ENCODE measurements at places on chromosomes 1 and 21.
A peak's percentile ranks its signal among the peaks of the same experiment; 100 is the strongest.

DNA sequence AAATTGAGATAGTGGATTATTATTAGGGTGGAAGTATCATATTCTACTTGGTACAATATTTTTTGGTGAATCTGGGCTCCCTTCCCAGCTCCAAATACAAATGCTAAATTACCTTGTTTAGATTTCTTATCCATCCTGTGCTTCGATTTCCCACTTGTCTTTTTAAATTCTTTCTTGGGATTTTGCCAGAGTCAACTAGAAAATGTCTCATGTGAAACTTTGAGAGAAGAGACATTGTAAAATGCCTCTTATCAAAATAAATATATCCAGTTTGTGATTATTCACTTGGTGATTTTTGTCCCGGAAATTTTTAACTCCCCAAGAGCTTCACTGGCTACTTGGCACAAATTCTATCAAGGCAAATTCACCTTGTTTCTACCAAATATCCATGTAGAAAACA lies 202.0 kb downstream of the FMN2 start:
- no peak for DNase-seq

DNA sequence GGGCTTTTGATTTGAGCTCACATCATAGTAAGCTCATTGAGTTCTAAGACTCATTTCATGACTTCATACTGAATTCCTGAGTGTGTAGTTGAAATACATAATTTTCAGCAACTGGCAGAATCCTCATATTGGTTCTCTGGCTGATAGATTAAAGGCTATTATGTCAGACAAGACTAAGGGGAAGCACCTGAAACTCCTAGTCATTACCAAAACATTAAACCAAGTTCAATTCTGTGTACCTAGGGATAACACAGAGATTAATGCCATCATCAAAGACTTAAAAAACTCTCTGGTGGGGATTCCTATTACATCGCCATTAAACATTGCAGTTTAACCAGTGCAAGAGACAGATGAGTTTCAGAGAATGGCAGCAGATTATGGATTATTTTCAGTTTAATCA lies 339.1 kb downstream of the PTPRC start:
- no peak for DNase-seq

GRCh38 chr21:37828556-37828955 lies 87.7 kb downstream of the KCNJ6 start:
- DNase-seq, result no peak

DNA sequence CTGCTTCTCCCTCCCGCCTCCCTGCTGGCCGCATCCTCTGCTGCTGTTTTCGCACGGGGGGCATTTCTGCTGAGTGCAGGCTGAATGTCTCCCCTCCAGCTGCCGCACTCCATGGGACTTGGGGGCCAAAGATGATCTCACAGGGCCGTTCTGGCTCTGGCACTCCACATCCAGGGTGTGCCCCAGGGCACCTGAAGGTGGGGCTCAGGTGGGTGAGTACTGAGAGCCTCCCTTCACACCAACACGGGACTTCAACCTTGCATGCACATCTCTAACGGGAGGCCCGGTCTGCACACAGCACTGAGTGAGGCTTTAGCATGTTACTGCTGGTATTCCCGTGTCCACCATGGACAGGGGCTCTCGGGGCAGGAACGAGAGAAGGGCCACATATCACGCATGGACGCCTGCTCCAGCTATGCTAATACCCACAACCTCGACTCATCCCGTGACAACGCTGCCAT lies 88.9 kb downstream of the DMRTB1 start:
- no peak for DNase-seq

DNA sequence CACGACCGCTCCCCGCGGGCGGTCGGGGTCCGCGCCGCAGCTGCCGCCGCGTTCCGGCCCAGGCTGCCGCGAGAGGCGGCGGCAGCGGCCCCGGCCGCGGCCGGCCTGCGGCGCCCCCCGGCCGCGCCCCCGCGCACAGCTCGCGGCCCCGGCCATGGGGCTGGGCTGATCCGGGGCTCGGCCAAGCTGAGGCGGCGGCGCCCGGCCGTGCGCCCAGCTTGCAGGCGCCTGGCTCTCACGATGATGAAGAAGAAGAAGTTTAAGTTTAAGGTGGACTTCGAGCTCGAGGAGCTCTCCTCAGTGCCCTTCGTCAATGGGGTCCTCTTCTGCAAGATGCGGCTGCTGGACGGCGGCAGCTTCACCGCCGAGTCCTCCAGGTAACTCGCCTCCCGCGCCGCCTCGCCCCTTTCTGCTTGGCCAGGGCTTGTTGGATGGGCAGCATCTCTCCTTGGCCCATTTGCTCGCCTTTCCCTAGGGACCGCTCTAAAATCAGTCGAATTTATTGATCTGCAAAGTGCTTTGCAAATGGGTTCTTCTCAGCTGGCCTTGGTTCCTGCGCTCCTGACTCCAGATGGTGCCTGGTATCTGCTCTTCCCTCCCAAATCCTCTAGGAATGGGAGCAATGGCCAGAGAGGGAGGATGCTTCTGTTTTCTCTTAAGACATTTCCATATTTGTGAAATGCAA lies 431 bp downstream of the EEIG2 start:
- DNase-seq, result peak; percentile 22

Measured in left renal pelvis (tissue), 4 donors.